Dermis blood vessel endothelial cell (primary cell): ENCODE measurements at places on chromosomes 6 and 20. TPM values are rescaled to one million over a fixed set of nuclear protein-coding genes. Genes with fewer than 3 reads are reported as not detected.

GRCh38 chr6:49531774-49532569 is 18.5 kb upstream of the C6orf141 start:
- DNase-seq = peak; percentile 83

The UNC5CL gene
- total RNA-seq = 0.14 and 0.17 TPM in 2 replicates

DNA sequence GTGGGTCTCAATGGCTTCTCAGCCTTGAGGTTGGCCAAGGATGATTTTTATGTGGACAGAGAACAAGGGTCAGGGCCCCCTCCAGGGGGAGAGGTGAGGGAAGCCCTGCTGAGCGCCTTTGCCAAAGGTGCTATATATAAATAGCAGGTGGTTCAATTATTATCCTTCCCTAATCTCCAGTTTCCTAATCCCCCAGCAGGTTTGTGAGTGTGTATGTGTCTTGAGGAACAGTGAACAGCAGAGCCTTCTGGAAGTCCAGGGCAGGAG is 3.2 kb upstream of the SIRPA start:
- no peak for DNase-seq

The CRYBG1 gene
- total RNA-seq = 38.1 and 44.9 TPM in 2 replicates

The TINAG gene
- total RNA-seq = not detected in 2 replicates

DNA sequence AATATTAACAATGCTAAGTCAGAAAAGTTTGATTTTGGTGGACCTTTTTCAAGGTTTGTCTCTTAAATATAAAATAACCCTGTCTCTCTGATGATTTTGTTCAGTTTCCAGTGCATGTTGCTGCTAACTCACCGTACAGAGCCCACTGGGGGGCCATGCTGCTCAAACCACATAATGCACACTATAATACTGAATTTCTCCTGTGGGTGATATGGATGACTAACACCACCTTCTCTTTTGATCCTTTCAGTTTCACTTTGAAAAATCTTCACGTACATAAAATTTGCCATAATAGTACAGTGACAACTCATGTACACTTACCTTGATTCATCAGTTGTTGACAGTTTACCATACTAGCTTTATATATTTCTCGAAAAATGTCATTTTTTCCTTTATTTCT is 506.6 kb upstream of the MAN1A1 start:
- no peak for DNase-seq

DNA sequence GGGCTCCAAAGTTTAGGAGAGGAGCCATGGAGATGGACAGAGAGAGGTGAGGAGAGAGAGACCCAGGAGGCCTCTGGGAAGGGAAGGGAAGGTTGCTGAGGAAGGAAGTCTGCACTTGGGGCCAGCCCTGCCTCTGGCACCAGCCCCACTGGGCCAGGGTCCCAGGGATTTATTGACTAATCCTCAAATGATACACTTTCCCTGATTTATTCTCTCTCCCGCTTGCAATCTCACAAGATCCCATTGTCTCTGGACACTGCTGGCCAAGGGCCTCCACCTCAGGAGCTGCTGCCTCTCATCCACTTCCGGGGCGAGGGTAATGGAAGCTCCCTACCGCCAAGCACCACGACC is 43.6 kb upstream of the FOXP4 start:
- no peak for DNase-seq

- DNase-seq = no peak
Measured at GRCh38 chr20:19778404-19778803, 20.3 kb downstream of the RIN2 start.

DNA sequence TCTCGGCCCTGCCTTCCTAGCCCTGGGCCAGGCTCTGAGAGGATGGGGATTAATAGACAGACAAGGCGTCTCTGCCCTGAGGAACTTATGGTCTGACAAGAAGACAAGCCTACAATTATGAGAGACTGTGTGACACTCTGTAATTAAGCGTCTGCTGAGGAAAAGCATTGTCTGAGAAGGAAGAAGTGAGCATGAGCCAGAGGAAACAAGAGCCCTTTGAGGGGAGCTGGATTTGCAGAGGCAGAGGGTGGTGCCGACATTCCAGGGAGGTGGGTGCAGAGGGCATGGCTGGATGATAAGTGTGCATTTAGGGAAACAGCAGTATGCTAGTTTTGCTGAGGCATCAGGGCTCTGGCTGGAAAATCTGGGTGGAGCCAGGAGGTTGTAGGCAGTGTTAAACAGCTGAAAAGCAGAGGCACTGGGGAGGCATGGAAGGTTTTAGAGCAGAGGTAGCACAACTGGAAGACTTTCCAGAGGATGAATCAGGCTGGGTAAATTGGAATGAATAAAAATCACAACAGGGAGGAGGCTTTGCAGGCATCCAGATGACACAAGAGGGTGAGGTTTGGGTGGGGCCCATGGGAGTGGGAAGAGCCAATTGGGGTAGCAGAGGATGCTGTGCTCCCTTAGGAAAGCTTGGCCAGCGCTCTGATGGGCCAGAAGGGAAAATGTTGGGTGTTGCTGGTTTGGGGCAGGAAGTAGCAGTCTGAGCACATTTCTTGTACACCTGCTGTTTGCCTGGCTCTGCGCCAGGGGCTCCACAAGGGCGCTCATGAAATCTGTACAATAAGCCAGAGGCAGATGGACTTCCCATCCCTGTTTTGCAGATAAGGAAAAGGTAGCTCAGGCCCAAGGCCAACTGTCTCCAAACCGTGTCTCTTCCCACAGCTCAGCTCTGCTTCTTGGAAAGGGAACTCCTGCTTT is 74.0 kb upstream of the MYL9 start:
- peak; percentile 82 for DNase-seq

DNA sequence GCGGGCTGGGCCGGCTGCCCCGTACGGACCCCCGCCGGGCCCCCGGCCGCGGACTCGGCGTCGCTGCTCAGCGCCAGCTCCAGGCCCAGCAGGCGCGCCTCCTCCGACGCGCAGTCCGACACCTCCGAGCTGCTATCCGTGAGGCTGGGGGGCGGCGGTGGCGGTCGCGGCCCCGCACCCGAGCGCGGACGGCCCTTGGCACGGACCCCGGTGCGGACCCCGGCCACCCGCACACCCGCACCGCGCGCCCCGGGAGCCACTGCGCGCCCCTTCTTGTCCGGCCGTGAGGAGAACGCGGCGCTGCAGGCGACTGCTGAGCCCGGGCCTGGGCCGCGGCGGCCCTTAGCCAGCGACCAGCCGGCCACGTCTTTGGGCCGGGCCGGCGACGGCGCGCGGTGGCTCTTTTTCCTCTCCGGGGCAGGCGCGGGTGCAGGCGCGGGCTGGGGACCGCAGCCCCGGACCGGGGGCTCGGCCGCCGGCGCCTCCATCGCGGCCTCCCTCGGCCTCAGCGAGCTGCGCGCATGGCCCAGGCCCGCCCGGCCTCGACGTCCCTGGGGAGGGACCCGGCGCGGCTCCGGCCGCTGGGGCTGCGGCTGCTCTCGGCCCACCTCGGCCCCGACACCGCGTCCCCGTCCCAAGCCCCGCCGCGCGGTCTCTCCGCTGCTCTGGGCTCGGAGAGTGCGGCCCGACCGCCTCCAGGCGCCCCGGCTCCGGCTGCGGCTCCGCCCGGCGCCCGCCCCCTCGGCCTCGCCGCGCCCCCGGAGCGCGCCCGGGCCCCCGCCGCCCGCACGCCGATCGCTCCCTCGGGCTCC is 12.9 kb upstream of the TLDC2 start:
- no peak for DNase-seq

- peak; percentile 5 for DNase-seq
Measured at GRCh38 chr6:89887452-89888137, 6.7 kb upstream of the GJA10 start.

The ULBP3 gene
- 6.0 and 14.9 TPM in 2 replicates for total RNA-seq

DNA sequence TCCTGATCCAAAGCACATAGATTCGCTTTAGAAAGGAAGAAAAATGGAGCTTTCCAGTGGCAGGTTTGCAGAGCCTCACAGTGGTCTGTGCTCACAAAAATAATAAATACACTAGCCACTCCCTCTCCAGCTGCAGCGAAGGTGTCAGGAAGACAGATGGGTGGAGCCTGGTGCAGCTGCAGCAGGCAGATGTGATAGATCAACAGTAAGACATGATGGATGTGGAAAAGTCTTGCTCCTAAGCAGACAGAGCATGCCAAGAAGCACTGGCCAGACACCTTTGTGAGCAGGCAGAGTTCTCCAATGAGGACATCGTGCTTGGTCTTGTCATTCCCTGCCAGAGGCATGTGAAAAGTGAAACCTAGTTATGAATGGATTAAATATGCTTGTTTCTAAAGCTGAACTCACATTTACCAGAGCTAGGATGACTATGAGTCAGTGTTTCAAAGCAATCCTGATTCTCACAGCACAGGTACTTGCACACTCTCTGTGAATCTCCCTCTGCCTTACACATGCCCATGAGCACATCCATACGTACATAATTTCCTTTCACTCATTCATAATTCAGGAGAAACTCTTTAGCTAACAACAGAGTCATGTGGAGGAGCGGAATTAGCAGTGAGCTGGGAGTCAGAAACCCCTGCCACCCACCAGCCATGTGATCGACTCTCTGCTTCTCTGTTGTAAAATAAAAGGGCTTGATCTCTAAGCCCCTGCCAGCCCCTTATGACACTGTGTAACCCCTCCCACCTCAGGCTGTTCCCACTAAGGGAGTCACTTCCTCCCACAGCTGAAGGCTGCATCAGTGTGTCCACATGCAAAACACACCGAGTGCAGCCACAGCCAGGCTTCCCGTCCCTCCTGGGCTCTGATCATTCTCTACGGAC is 111.2 kb downstream of the SCML4 start:
- DNase-seq = peak; percentile 21

The CALHM4 gene
- not detected in 2 replicates for total RNA-seq

DNA sequence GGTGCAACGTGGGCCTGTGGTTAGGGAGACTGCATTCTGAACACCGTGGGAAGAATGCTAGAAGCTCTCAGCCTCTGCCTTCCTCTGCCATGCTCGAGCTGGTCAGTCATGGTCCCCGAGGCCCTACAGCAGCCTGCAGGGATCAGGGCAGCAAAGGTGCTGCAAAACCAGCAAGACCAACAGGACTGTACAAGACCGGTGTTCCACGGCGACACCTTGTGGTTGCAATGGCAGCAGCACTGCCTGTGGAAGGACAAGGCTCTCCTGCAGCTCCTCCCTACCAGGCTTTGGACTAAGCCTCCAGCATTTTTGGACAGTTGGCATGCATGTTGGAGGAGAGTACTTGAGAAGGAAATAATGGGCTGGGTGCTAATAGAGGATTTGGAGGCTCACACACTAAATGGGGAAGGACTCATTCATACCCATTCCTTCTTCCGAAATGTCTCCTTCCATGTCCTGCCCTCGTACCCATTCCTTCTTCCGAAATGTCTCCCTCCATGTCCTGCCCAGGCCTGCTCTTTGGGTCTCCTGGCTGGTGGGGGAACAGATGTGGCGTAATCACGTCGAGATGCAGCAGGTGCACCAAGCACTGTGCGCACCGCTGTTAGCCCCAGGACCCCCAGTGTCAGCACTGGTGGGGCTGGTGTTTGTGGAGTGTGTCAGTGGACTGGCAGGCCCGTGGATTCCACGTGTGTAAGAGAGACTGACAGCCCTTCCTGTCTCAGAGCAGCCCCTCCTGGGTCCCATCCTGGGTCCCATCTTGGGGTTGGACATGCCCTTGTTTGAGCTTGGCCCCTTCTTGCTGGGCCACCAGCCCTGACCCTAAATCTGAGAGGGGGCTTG is 18.6 kb upstream of the MYT1 start:
- DNase-seq = no peak

GRCh38 chr6:110741517-110741916 is 73.8 kb downstream of the CDK19 start:
- no peak for DNase-seq

DNA sequence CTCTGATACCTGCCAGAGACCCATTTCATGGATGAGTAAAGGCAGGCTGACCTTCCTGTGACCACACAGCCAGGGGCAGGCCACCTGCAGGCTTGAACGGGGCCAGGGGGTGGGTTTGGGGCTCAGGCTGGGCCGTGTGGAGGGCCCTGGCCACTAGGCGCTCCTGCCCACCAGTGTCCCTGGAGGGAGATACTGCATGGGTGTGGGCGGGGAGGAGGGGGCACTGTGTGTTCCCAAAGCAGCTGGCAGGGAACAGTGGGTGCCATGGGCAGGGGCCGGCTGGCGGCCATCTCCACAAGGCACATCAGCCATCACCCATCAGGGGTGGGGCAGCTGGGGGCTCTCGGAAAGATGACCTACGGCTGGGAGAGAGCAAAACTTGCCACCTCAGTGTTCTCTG is 15.4 kb downstream of the SRC start:
- no peak for DNase-seq
